AG08395 (cell line): ENCODE measurements at places on chromosomes 1 and 21.

DNA sequence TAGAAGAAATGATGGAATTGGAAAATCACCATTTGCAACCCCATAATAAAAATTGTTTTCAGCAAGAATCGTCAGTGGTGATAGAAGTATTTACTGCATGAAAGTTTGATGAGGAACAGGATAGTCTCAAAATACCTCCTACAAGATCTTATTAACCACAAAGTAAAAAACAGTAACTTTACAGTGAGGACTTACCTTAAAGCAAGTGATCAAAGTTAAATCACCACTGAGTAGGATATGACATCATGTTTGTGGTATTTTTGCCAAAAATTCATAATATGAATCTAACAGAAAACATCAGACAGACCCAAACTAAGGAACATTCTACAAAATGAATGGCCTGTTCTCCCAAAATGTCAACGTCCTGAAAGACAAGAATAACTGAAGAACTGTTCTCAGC, 19.9 kb downstream of the ALDH9A1 start:
- DNase-seq, result no peak

DNA sequence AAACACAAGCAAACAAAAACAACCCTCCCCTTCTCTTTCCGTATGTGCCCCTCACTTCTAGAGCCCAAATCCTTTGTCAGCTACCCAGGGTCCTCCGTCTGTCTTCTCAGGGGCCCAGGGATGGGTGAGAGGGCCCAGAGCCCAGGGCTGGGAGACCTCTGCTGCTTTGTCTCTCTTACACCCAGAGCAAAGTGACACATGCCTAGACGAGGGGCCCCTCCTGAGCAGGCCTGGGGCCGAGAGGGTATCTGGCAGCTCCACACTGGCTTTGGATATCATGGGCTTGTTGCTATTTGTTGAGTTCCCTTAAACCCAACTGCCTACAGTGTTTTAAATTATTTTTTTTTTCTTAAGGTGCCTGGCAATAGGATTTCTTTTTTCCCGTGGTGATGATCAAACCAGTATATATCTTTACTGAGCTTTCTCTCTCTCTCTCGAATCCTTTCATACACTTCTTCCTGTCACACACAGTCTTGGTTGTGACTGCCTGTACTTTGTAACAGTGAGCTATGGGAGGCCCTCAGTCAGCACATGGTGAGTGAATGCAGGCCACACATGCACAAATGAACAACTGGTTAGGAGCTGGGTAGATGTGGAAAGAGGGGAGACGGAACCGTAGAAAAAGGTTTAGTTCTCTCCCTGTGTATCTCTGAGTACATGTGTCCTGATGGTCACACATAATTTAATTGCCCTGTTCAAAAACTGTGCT, 14.5 kb downstream of the RASSF5 start:
- no peak for DNase-seq

DNA sequence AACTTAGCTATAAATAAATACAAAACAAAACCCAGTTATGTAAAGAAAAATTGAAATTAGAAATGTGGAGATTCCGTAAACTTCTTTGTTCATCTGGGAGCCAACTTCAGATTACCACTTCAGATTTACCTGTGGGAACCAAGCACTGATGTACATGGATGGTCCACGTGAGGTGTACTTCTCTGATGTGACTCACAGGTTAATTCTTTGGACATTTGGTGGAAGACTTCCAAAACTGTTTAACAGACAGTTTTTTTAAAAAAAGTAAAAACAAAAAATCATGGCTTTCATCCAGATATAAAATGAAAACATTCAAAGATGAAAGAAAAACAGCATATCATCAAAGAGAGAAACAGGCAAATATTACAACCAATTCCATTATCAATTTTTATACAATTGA, 92.0 kb downstream of the MAST2 start:
- no peak for DNase-seq

GRCh38 chr1:171532520-171532919, 47.2 kb downstream of the PRRC2C start:
- DNase-seq, result no peak

- no peak for DNase-seq
Measured at GRCh38 chr21:42708107-42708506, 54.7 kb downstream of the PDE9A start.

DNA sequence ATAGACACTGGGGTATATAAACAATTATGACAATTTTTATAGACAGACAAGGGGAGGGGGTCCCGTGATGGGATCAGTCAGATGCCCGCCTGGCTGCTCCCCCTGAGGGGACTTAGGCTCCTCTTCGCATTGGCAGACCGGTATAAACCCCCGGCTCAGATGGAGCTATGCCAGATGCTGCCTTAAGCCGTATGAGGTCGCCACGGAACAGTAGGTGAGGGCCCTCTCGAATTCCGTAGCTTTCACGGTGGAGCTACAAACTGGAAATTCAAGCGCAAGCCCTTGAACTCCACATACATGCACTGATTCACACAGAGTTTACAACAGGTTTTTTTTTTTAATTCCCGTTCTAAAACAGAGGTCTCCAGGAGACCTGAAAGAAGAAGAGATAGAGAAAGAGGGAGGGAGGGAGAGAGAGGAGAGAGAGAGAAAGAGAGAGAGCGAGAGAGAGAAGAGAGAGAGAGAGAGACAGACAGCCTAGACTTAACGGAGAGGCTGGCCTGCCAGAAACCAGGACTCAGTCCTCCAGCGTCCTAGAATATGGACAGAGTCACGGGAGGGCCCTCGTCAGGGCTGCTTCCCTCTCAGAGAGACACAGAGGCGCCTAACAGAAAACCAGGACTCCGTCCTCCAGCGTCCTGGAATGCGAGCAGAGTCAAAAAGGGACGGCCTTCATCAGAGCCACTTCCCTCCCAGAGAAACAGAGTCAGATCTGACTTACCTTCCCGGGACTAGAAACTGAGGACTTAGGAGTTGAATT, 24.4 kb upstream of the TMEM54 start:
- peak; percentile 39 for DNase-seq

- no peak for DNase-seq
Measured at GRCh38 chr1:183840140-183840539, 35.2 kb downstream of the RGL1 start.

DNA sequence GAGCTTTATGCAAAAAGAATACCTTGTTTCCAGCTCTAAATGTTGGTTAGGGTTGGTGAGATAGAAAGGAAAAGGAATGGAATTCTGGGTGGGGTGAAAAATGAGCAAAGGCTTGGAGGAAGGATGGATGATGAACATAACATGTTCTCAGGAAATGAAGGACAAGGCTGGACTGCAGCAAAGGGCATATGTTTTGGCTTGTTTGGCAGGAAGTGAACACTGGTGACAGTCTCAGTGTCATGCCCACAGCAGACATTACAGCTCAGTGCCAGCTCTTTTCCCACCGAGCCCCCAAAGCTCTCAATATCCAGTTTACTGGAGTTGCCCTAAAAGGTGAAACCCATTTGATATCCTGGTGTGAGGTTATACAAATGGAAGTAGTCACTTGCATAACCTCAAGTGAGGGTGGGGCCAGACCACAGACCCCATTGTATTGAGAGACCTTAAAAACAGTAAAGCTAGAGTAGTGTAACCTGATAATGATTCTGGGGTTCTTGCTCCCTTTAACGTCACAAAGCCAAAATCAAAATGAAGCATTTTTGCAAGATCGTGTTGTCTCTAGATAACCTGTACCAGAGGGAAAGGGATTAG, 270.6 kb downstream of the NFIA start:
- no peak for DNase-seq

- no peak for DNase-seq
Measured at GRCh38 chr1:87151500-87152421, 176.9 kb upstream of the LMO4 start.

GRCh38 chr1:32501865-32502264, 37.0 kb downstream of the ZBTB8B start:
- no peak for DNase-seq

GRCh38 chr1:20031161-20031560, 38.8 kb upstream of the PLA2G5 start:
- DNase-seq, result no peak

GRCh38 chr1:221203224-221204054, 324.2 kb downstream of the HLX start:
- peak; percentile 74 for DNase-seq

GRCh38 chr1:50667272-50667671, 244.0 kb upstream of the DMRTA2 start:
- DNase-seq, result no peak

GRCh38 chr1:147598621-147599361, 57.5 kb downstream of the BCL9 start:
- no peak for DNase-seq

DNA sequence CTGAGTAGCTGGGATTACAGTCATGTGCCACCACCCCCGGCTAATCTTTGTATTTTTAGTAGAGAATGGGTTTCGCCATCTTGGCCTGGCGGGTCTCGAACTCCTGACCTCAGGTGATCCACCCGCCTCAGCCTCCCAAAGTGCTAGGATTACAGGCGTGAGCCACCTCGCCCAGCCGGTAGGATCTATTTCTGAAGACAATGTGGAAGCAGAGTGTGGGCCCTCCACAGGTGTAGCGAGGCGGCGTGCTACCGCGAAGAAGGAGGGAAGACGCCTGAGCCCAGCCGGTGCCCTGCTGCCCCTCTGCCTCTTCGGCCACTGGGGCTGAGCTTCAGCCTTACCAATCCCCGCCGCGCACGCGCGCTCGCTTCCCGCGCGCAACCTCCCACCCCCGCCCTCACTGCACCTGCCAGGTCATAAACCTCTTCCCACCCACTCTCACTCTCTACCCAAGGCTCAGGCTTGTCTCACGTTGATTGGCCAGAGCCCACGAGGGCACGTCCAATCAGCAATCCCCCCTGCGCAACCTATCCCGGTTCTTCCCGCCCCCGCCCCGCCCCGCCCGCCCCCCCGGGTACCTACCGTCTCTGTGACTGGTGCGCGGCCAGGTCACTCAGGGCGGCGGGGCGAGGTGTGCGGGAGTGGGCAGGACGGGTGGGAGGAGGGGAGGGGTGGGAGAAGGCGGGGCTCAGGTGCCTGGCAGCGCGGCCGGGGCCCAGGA, 409 bp upstream of the HOOK1 start:
- DNase-seq, result no peak

GRCh38 chr1:59062743-59063142, 234.2 kb upstream of the FGGY start:
- DNase-seq, result no peak

- peak; percentile 18 for DNase-seq
Measured at GRCh38 chr21:25496825-25497482, 110.3 kb downstream of the MRPL39 start.

DNA sequence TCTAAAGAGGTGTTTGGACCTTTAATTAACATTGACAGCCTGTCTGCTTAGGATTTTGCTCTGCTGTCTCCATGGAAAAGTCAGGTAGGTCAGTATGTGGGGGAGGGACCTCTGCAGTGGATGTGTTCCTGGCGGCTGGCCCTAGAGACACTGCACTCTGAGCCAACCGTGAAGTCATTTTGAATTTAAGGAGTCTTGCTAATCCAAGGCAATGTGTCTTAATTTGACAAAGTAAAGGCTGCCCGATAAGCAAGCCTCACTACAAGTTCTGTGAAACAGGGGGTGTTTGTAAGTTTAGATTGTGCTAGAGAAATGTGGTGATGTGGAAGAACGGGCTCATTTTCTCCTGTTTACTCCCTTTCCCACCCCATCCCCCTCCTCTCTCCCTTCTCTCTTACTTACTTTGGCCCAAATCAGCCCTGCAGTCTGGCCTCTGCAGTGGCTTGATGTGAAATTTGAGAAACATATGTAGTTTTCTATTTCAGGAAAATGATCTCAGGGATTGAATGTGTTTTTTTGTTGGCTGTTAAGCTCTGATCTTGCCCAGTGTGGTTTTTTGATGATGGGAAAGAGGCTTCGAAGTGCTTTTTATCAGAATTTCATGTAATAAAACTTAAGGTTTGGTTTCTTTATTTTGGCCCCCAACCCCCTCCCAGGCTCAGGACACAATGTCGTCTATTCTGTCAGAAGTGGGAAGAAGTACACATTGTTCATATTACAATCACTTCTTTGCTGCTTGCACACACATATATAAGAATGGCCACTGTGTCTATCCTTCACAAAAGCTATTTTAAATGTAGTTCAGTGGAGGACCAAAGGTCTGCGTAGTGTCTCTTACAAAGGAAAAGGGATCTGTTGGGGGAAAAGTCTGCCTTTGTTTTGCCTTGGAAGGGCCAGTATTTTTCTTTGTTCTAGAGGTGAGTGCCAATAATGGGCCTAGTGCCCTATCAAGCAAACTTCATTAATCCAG, 96.6 kb downstream of the FGGY start:
- peak; percentile 63 for DNase-seq

GRCh38 chr1:209155546-209155945, 428.0 kb upstream of the CAMK1G start:
- DNase-seq, result no peak

DNA sequence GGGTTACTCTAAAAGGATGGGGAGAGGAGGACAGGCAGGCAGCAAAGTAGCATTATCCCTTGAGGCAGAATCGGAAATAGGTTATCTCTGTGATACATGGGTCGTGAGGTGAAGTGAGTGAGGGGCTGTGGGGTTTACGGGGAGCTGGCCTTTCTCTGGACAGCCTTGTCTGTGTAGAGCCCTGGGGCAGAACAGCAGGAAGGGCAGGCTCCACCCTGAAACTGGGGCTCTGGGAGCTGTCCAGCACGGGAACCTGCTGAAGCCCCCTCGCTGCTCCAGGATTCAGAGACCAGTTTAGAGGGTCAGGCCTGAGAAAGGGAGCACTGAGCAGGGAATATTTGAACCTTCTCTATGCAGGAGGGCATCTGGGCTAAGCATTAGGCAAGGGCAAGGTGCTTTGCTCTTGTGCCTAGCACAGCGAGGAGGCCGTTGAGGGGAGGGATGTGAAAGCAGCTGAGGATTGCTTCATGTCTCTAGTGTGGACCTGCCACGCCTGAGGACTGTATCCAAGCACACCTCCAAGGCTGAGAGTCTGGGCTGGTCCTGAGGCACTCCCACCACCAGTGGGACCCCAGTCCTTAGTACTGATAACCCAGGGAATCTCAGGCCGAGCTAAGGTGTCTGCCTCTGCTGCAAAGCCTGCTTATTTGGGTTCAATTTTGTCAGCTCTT, 55.8 kb downstream of the NAV1 start:
- DNase-seq, result peak; percentile 40

GRCh38 chr1:245480393-245481120, 325.8 kb downstream of the KIF26B start:
- no peak for DNase-seq

DNA sequence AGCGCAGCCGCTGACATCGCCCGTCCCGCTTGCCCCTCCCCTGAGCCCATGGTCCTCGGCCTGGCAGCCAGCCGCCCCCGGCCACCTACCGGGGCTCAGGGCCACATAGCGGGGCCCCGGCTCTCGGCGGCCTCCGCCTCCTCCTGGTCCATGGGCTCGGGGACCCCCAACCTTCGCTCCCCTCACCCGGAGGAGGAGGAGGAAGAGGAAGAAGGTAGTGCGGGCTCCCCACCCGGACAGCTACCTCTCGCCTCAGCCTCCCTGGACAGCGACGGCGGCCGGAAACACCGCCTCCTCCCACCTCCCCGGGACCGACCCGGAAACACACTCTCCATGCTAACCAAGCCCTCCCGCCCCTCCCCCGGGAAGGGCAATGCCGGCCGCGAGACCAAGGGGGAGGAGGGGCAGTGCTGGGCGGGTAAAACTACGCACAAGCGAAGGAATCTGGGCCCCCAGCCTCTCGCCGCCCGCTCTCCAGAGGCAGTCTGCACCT, at the start of gene KIAA0319L:
Gene KIAA0319L, minus strand, starts transcription at position 286 of the 493 bp plus-strand sequence. CDS start 2,912 bp downstream, outside the sequence.
- DNase-seq, result peak; percentile 92

GRCh38 chr1:221188458-221188857, 309.2 kb downstream of the HLX start:
- no peak for DNase-seq
